Right lobe of liver (tissue), 6 donors: ENCODE measurements at places on chromosomes 6 and 20. TPM values are rescaled to one million over a fixed set of nuclear protein-coding genes. Genes with fewer than 3 reads are reported as not detected.

GRCh38 chr6:139500977-139501376, 126.5 kb upstream of the CITED2 start:
- H3K36me3 ChIP-seq = no peaks in the 10 kb centered on the region
- H3K27me3 ChIP-seq = no peaks in the 10 kb centered on the region
- no peak overlapping the region for H3K4me3 ChIP-seq

RAET1L gene
- total RNA-seq = not detected

DNA sequence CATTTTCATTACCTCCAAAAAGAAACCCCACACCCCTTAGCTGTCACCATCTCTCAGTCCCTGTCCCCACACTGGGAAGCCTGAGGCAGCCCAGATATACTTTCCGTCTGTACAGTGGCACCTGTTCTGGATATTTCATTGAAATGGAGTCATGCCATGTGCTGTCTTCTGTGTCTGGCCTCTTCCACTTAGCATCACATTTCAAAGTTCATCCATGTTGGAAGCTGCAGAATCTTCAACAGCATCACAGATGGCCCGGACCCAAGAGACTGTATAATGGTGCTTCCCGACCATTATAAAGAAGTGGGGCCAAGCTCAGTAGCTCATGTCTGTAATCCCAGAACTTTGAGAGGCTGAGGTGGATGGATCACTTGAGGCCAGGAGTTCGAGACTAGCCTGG, 58.4 kb downstream of the DLGAP4 start:
- H3K27me3 ChIP-seq = no peaks in the 10 kb centered on the region
- no peaks in the 10 kb centered on the region for H3K4me1 ChIP-seq
- no peak overlapping the region for H3K4me3 ChIP-seq
- H3K36me3 ChIP-seq = no peaks in the 10 kb centered on the region
- no peak for DNase-seq

DNA sequence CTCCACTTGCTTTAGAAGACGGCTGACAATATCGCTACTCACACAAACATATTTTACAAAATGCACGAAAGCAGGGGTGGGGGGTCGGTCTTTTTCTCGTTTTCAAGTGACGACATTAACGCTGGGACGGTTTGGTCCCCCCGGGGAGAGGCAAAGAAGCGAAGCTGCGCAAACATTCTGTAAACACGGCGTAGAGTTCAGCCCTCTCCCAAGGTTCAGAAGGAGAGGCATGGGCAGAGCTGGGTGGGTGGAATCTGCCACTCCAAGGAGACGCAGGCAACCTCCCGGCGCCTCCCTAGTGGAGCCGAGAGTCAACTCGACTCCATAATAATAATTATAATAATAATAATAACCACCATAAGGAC, 2.4 kb downstream of the NKX2-2 start:
- DNase-seq = peak; percentile 19
- no peak overlapping the region for H3K4me3 ChIP-seq
- H3K4me1 ChIP-seq = no peaks in the 10 kb centered on the region
- H3K27ac ChIP-seq = no peak overlapping the region

- no peak overlapping the region for H3K4me3 ChIP-seq
- H3K27me3 ChIP-seq = no peaks in the 10 kb centered on the region
- no peak overlapping the region for H3K27ac ChIP-seq
Measured at GRCh38 chr6:161300823-161301222, 27.0 kb upstream of the AGPAT4 start.

GRCh38 chr6:33277663-33278391, 904 bp downstream of the B3GALT4 start:
- H3K36me3 ChIP-seq = no peaks in the 10 kb centered on the region
- H3K27ac ChIP-seq = peak overlapping the region; percentile 36
- H3K4me3 ChIP-seq = peak overlapping the region; percentile 44
- no peaks in the 10 kb centered on the region for H3K27me3 ChIP-seq
- H3K4me1 ChIP-seq = peaks cover 33% of the 10 kb centered on the region

GRCh38 chr6:28985462-28986164, 19.5 kb downstream of the ZNF311 start:
- peak overlapping the region; percentile 48 for H3K27ac ChIP-seq
- H3K27me3 ChIP-seq = no peaks in the 10 kb centered on the region
- peak overlapping the region; percentile 46 for H3K4me3 ChIP-seq
- peaks cover 4% of the 10 kb centered on the region for H3K4me1 ChIP-seq
- peak; percentile 82 for DNase-seq

DNA sequence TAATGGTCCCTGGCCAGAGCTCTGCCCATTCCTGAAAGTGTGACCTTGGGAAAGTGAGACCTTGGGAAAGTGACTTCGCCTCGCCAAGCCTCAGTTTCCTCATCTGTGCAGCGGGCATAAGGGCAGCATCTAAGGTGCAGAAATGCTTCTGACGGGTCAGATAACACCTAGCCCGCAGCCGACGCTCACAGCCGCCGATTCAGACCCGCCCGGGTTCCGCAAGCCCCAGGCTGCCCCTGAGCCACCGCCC, 486 bp downstream of the FKBP1A start:
- H3K4me1 ChIP-seq = no peaks in the 10 kb centered on the region
- H3K27me3 ChIP-seq = no peaks in the 10 kb centered on the region
- H3K36me3 ChIP-seq = no peaks in the 10 kb centered on the region
- peak overlapping the region; percentile 79 for H3K4me3 ChIP-seq
- H3K27ac ChIP-seq = peak overlapping the region; percentile 64

GRCh38 chr6:136510782-136511181, 39.4 kb downstream of the MAP7 start:
- no peak overlapping the region for H3K4me3 ChIP-seq
- H3K36me3 ChIP-seq = no peaks in the 10 kb centered on the region
- no peaks in the 10 kb centered on the region for H3K27me3 ChIP-seq
- no peaks in the 10 kb centered on the region for H3K4me1 ChIP-seq

GRCh38 chr6:113645986-113646385, 211.2 kb upstream of the MARCKS start:
- no peaks in the 10 kb centered on the region for H3K27me3 ChIP-seq
- H3K27ac ChIP-seq = no peak overlapping the region
- H3K4me1 ChIP-seq = no peaks in the 10 kb centered on the region
- no peak overlapping the region for H3K4me3 ChIP-seq

CLPSL1 gene
- total RNA-seq = not detected

DNA sequence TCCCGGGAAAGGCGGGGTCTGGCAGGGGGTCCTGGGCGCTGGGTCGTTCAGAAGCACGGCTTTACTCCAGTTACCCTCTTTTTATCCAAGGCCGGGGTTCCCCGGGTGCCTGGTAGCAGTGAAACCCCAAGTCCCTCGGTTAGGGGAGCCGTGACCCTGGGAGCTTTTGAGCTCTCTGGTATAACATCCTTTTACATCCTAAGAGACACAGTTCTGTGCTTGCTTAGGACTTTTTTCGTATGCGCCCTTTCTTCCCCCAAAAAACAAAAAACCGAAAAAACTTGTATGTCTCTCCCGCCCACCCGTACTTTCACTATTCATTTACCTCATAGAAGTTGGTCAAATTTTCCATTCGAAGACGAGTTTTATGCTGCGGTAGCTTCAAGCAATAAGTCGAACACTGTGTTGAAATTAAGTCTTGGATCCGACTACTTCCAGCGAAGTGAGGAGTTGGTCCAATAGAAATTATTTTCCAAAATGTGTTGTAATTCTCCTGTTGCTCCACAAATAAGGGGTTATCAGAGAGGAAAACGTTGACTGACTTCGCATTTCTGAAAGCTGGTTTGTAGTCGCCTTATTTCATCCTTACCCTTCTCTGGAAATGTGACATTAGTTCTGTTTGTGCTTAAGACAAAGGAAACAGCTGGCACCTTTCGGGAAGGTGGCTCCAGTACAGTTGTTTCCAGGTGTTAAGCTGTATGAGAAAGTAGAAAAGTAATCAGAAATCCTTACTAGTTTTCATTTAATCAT, 816 bp upstream of the MAN1A1 start:
- H3K27me3 ChIP-seq = no peaks in the 10 kb centered on the region
- H3K36me3 ChIP-seq = no peaks in the 10 kb centered on the region
- no peak for DNase-seq
- H3K27ac ChIP-seq = peak overlapping the region; percentile 95
- peak overlapping the region; percentile 76 for H3K4me3 ChIP-seq

DNA sequence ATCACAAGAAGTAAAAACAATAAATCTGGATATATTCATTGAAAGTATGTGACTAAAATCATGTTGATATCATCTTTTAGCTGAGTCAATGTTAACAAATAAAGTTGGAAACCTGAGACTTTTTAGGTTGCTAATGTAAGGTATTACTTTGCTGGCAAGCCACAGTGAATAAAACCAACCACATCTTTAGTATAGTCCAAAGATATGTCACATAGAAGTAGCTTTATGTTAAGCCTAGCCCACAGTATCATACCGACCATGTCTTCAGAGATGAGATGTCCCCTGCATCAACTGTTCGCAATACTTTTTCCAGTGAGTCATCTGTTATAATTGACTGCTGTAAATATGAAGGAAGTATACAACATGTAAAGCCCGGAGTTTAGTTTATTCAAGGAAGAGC, 107.6 kb upstream of the MCHR2 start:
- no peaks in the 10 kb centered on the region for H3K27me3 ChIP-seq
- no peak overlapping the region for H3K27ac ChIP-seq
- no peak overlapping the region for H3K4me3 ChIP-seq
- no peaks in the 10 kb centered on the region for H3K36me3 ChIP-seq
- DNase-seq = no peak

GRCh38 chr6:152636021-152636608, 1.0 kb downstream of the SYNE1 start:
- H3K27ac ChIP-seq = no peak overlapping the region
- peak overlapping the region; percentile 48 for H3K4me3 ChIP-seq
- H3K36me3 ChIP-seq = no peaks in the 10 kb centered on the region
- no peaks in the 10 kb centered on the region for H3K4me1 ChIP-seq
- H3K27me3 ChIP-seq = peaks cover 8% of the 10 kb centered on the region

GRCh38 chr6:10410207-10411050, 4.4 kb downstream of the TFAP2A start:
- H3K36me3 ChIP-seq = no peaks in the 10 kb centered on the region
- H3K27me3 ChIP-seq = peaks cover 37% of the 10 kb centered on the region
- no peak for DNase-seq
- H3K27ac ChIP-seq = no peak overlapping the region
- no peak overlapping the region for H3K4me3 ChIP-seq

- no peaks in the 10 kb centered on the region for H3K27me3 ChIP-seq
- DNase-seq = no peak
- no peaks in the 10 kb centered on the region for H3K36me3 ChIP-seq
- no peaks in the 10 kb centered on the region for H3K4me1 ChIP-seq
- no peak overlapping the region for H3K27ac ChIP-seq
Measured at GRCh38 chr6:145865175-145865574, 50.6 kb upstream of the FBXO30 start.

SLC26A8 gene
- 0.12 TPM for total RNA-seq

DNA sequence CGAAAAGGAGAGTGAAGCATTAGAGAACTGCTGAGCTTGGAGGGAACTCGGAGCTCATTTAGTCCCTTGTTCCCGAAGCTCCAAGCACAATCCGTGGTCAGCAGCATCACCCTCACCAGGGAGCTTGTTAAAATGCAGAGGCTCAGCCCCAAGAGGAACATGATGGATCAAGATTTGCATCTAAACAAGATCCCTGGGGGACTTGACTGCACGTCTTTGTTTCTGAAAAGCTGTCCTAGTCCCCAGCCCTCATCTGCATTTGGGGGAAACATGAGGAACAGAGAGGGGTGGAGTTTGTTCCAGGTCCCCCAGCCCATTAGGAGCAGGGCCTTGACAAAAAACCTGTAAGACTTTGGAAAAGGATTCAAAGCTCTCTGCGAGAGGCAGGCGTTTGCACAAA, 4.1 kb upstream of the LBP start:
- DNase-seq = no peak
- H3K4me1 ChIP-seq = peaks cover 54% of the 10 kb centered on the region
- no peaks in the 10 kb centered on the region for H3K36me3 ChIP-seq

GRCh38 chr6:159689001-159689400, 4.0 kb downstream of the SOD2 start:
- DNase-seq = no peak
- H3K4me3 ChIP-seq = no peak overlapping the region
- no peaks in the 10 kb centered on the region for H3K27me3 ChIP-seq
- peak overlapping the region; percentile 2 for H3K27ac ChIP-seq
- H3K36me3 ChIP-seq = peaks cover 55% of the 10 kb centered on the region

GRCh38 chr6:11833626-11834592, 55.3 kb upstream of the ADTRP start:
- peak overlapping the region; percentile 81 for H3K27ac ChIP-seq
- peak; percentile 68 for DNase-seq
- H3K36me3 ChIP-seq = no peaks in the 10 kb centered on the region
- no peak overlapping the region for H3K4me3 ChIP-seq
- peaks cover 4% of the 10 kb centered on the region for H3K4me1 ChIP-seq

DNA sequence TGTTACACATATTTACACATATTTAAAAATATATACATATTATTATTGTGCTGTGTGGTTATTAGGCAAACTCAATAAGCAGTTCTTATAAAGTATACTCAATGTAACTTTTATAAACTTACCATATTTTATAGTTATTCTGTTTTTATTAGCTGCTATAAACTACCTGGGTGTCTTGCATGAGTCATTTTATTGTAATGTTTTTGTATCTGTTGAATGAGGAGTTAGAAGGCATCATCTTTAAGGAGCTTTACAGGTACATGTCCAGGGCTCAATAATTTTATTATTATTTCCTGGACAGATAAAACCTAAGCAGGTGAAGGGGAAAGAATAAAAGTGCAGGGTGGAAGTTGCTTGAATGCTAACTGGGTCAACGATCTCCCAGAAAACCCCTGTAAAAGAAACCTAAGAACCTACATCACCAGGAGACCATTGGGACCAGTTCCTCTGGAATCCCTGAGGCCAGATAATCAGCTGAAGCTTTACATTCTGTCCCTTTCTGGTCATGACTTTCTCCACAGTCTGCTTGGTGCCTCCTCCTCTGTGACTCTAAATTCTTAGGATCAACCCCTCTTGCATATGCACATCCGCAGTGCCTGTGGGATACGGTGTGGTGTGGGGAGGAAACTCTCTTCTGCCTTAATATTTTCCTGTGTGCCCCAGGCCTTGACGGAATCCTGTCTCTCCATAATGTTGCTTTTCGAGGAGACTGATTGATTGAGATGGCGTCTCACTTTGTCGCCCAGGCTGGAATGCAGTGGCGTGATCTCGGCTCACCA, 38.0 kb downstream of the TRIM38 start:
- DNase-seq = no peak
- no peak overlapping the region for H3K4me3 ChIP-seq
- no peaks in the 10 kb centered on the region for H3K4me1 ChIP-seq

DNA sequence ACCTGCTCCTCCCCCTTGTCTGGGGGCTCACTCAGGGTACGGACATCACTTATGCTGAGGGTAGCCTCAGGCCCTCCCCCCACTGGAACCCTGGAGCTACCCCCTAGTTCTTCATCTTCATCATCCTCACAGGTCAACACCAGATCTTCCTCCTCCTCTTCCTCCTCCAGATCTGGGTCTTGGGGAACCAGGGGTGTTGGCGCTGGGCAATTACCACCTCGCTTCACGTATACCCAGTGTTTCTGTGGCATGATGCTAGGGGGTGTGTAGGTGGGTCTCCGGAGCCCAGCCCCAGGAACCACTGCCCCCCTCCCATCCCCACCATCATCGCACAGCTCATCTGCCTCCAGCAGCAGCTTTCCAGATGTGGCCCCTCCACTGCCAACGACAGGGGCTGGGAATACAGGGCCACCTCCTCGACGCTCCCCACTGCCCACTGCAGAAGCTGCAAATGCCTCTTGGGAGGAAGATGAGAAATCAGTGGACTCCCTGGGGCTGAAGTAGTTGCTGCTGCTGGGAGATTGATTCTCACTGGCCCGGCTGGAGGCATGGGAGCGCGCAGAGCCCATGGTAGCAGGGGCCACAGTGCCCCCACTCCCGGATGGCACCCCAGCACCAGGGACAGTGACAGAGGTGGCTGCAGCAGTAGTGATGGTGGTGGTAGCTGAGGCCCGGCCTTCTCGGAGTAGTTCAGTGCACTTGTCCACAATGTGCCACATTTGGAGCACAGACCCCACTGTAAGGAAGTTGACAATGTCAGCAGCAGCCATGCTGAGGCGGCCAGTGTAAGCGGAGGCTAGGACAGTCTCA, 1.5 kb downstream of the ZBTB22 start:
- H3K36me3 ChIP-seq = no peaks in the 10 kb centered on the region
- H3K27ac ChIP-seq = no peak overlapping the region
- no peaks in the 10 kb centered on the region for H3K27me3 ChIP-seq
- no peak for DNase-seq
- H3K4me3 ChIP-seq = no peak overlapping the region

CTCFL gene
- total RNA-seq = not detected
